ENCODE measurements at places on chromosomes 5 and 9. TPM values are rescaled to one million over a fixed set of nuclear protein-coding genes. Genes with fewer than 3 reads are reported as not detected.

GRCh38 chr5:39217365-39218281 is 1.7 kb downstream of the FYB1 start:
- DNase-seq = peak; percentile 58

- DNase-seq = peak; percentile 93
Observed at GRCh38 chr9:92963831-92964606, 16.7 kb downstream of the FGD3 start.

The HTR1A gene
- not detected for total RNA-seq

The PPP6C gene
- 55.1 TPM for total RNA-seq

DNA sequence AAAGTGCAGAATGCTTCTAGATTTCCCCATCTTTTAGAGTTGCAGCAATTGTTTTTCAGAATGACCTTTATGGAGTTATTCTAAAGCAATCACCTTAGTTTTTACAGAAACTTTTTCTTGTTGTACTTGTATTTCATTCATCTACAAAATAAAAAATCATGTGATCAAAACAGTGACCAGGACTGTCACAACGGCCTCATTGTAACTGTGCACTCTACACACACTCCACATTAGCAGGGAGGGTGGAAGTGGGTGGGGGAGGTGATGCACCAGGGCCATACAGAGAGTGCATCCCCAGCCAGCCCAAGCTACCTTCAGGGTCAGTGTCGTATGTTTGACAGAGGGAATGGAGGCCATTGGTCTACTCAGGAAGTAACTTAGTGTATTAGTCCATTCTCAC is 26.9 kb downstream of the EGFLAM start:
- DNase-seq = no peak

GRCh38 chr5:93603078-93603792 is 20.2 kb downstream of the NR2F1 start:
- no peak for DNase-seq

The PCDH1 gene
- not detected for total RNA-seq

The EQTN gene
- not detected for total RNA-seq

GRCh38 chr5:142981886-142982820 is 212.0 kb downstream of the ARHGAP26 start:
- no peak for DNase-seq

DNA sequence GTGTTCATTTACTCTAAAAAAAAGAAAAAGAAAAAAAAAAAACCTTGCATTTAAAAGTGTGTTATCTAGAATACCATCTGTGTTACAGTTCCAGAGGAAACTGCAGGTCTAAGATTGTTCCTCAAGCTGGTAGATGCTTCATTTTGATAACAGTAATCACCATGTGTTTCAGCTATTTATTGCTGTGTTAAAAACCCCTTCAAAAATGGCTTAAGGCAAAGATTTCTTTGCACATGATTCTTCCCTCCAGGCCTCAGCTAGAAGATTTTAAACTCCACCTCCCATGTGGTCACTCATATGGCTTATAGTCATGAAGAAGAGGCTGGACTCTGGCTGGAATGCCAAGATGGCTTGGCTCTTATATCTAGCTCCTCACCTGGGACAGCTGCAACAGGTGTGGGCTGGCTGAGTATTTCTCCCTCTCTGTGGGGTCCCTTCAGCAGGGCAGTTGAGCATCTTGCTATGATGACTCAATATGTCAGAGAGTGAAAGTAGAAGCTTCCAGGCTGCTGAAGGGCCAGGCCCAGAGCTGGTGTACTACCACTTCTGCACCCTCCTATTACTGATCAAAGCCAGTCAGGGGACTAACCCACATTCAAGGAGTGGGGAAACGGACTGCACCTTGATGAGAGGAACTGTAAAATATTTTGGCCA is 920.4 kb upstream of the DMAC1 start:
- no peak for DNase-seq
